ENCODE measurements at places on chromosomes 13 and 19.

- DNase-seq, result no peak
Observed at GRCh38 chr19:45589768-45590167, 5.2 kb upstream of the OPA3 start.

GRCh38 chr13:59178344-59178743 is 985.4 kb downstream of the DIAPH3 start:
- no peak for DNase-seq

DNA sequence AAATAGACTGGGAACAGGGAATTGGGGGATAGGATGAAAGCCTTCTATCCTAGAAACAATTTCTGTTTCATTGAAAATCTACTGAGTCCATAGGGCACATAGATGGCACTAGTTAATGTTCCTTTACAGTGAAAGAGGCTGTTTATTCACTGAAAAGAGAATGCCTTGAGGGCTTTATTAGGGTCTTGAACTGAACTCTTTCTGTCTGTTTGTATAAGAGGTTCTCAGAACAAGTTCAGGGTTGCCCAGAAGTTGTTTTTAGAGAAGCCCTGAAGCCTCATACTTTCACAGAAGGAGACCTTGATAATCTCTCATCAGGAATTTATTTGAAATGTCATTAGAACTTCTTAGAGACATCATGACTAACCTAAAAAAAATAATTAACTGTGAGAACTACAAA is 43.9 kb downstream of the ENOX1 start:
- DNase-seq, result no peak

DNA sequence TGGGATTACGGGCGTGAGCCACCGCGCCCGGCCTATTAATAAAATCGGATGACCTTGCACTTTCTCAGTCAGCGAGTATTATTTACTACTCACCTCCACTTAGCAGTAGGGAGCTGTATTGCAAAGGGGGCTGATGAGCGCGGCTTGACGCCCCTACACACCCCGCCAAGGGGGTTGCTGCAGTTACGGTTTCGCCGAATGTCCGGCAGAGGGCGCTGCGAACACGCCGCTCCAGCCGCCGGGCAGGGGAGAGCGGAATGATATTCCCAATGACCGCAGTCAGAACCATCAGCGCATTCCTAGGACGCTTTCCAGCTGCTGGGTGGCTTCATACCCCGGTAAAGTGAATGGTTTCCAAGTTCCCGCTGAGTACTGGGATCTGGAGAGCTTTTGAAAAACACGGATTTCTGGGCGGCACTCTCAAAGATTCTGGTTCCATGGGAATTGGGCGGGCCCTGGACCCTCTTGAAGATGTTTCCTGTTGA is 30.0 kb upstream of the TPT1 start:
- peak; percentile 26 for DNase-seq

DNA sequence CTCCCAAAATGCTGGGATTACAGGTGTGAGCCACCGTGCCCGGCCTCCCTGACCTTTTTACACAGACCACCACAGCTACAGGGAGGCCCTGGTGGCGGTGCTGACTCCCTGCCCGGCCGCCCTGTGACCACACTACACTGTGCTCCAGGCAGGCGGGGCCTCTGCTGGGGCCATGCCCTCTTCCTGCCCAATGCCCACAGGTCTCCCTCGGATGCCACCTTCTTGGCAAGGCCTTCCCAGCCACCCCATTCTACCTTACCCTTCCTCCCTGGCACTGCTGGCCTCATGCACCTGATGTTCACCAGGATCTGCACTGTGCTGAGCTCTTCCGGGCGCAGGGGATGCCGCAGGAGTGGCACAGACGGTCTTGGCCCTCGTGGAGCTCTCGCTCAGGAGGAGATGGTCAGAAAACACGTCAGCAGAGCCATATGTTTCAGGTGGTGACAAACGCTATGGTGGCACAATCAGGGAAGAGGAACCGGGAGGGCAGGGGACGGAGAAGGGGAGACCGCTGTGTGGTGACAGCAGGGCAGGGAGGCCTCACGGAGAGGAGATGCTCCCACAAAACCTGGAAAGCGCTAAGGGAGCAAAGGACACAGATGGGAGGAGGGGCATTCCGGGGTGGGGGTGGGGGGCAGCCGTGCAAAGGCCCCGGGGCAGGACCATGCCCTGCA is 4.1 kb downstream of the PIP5K1C start:
- DNase-seq, result no peak

DNA sequence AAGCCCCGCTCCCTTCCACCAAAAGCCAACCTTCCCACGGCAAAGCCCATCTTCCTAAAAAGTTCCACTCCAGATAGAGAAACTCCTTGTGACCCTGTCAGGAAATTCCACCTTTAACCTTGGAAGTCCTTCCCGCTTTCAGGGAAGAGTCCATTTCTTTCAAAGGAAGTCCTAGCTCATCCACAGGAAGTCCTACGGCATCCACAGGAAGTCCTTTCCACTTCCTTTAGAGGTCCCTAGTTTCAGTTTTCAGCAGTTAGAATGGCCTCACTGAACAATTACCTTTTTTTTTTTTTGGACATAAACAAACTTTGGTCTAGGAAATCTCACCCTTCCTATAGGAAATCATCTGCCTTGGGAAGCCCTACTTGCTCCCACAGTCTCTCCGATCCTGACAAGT is 31.7 kb downstream of the TRPM4 start:
- DNase-seq, result no peak

DNA sequence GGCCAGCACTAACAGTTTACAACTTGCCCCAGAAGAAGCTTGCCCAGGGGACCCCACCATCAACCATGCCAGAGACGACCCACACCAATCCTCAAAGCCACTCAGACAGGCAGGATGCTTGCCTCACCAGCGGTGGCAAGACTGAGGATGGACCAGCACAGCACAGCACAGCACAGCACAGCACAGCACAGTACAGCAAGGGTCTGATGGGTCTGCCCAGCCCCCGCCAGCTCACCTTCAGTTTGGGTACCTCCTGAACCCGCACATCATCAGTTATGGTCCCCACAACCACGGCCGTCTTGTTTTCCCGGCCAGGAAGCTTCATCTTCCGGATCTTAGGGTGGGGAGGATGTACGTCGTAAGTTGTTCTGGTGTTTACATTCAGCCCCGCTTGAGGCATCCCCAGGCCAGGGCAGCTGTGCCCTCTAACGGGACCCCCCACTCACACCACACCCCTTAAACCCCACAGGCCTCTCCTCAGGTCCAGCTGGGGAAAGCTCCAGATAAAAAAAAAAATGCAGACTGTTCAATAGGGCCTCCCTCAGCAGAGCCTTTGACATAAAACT is 1.7 kb upstream of the FAM83E start:
- no peak for DNase-seq

DNA sequence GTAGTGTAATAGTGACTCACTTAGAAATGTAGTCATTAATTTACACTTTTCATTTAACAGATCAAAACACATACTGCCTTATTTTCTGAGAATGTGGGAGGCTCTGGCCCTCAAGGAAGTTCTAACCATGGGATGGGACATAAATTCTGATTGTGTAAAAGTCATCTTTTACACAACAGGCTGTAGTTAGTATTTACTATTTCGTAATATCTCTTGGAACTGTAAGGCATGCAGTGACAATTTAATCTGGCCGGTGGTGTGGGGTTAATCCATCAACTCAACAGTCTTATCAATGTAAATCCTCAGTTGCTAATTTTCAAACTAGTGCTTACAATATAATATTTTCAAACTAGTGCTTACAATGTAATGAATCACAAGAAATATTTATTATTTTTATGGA is 1599.2 kb downstream of the EFNB2 start:
- DNase-seq, result no peak

- no peak for DNase-seq
Observed at GRCh38 chr13:110653851-110654250, 38.5 kb downstream of the NAXD start.

GRCh38 chr19:38291855-38292254 is 12.2 kb upstream of the C19orf33 start:
- DNase-seq, result no peak

DNA sequence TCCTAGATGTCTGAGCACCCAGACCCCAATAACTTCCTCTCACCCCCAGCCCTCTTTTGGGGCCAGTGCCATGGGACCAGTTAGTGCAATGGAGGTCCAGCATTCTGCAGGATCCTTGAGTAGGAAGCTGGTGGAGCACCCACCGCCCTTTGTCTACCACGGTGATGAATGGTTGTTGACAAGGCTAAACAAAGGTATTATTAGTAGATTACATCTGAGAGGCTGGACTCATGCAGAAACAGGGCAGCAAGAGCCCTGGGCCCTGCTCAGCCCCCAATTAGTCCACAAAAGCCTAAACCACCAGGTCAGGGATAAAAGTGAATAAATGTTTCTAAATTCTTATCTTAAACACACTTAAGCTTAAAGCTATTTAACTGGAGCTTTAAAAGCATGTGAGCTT is 196.5 kb upstream of the TSHZ3 start:
- DNase-seq, result no peak

- no peak for DNase-seq
Observed at GRCh38 chr19:1264801-1265614, 4.1 kb upstream of the CIRBP start.

GRCh38 chr13:99908140-99908803 is 63.3 kb downstream of the ZIC5 start:
- DNase-seq, result no peak

DNA sequence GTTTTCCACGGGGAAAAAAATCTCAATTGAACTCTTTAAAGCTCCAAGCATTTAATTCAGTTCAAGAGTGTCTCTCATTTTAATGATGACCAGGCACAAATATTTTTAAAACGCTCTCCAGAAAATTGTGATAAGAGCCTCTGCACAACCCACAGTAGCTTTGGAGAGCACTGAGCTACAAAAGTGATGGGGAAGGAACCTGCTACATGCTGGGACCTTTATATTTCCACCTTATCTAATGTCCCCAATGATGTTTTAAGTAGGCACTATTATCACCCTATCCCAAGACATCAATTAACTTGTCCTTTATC is 14.1 kb upstream of the CEACAM6 start:
- DNase-seq, result no peak

- DNase-seq, result no peak
Observed at GRCh38 chr19:17951990-17952976, 14.6 kb upstream of the KCNN1 start.

GRCh38 chr13:107977071-107977574 is 238.2 kb downstream of the LIG4 start:
- no peak for DNase-seq

DNA sequence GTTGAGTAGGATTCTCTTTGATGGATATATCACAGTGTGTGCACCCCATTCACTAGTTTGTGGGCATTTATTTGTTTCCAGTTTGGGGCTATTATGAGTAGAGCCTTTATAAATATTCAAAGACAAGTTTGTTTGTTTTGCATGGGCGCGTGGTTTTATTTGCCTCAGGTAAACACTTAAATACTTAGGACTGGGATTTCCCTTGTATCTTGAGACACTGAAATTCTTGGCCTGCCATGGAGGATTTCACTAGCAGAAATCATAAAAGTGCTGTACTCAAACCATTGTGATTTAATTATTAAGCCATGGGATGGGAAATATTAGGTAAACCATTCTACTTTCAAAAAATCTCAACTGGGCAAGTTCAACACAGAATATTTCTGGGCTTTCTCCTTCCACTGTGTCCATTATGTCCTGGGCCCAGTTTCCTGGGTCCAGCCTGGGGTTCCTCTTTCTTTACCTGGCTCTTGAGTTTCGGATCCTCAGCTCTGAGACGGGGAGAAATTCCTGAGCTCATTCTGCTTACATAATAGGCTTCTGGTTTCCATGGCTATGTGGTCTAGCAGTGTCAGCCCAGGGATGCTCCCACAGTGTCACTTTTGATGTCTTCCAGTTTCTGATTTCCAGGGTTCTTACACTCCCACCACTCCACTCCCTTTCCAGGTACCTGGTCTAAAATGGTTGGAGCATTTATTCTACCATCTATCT is 14.4 kb downstream of the MYO16 start:
- DNase-seq, result no peak

GRCh38 chr13:89883893-89884448 is 1463.5 kb upstream of the MIR17HG start:
- DNase-seq, result no peak

GRCh38 chr19:49863935-49864320 is 3.4 kb downstream of the PNKP start:
- no peak for DNase-seq

- no peak for DNase-seq
Observed at GRCh38 chr19:541699-542098, 2.2 kb upstream of the GZMM start.

DNA sequence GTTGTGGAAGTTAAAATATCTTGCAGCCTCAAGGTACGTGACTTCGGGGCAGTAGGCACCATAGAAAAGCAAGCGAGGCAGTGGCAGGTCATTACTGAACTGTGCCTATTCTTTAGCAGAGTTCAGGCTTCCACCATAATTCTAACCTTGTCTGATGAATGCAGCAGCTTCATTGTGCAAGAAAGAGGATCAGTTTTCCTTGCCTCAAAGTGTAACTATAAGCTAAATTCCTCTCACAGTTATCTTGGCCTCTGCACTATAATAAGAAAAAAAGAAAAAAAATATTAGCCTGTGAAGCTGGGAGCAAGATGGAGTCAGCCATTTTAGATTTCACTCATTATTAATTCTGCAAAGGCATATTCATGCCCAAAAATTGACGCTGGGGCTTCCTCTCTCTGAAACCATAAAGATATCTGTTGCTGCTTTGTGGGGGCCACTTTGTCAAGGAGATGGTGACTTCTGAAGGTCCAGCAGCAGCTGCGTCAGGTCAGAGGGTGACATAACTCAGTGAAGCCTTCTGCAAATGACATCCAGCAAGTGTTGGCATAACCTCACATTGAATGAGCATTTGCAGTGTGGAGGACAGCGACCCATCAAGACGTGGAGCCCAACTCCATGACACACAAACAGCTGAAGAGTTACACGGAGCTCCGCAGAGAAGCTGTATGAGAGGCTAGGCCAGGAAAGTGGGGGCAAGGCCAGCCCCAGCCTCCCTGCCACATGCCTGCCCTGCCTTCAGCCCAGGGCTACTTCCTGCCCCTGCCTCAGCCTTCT is 23.1 kb upstream of the SACS start:
- DNase-seq, result no peak

DNA sequence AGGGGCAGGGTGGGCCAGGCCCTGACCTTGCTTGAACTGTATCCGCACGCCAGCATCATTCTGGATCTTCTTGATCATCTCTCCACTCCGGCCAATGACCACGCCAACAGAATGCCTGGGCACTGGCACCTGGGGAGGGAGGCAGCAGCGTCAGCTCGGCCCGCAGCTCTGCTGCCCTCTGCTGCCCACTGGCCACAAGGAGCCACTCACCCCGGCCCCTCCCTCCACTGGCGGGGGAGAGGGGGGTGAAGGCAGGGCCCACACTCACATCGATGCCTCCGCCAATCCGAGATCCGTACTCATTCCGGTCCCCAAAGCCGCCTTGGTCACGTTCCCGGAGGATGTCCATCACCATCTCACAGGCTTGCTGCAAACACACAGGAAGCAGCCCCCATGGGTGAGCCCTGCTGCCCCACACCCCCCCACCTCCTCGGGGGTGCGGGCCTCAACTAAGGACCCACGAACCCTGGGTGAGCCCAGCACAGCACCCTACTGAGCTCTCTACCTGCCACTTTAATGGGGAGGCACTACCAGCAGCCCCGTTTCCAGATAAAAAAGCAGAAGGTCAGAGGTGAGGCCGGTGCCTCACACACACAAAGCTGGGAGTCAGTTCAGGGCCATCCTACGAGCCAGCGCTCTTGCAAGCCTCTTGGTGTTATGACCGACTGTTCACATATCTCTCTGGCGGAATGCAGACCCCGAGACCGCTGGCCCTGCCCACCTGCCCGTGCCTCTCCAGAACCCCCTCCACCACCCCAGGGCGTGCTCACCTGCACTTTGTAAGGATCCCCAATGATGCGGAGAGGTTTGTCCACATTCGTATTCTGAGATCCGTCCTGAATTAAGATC is 6.7 kb downstream of the KHSRP start:
- no peak for DNase-seq

GRCh38 chr13:29563941-29564340 is 31.5 kb downstream of the SLC7A1 start:
- no peak for DNase-seq

All from activated T-cell treated with anti-CD3 and anti-CD28 coated beads for 24 hours (primary cell).